ENCODE measurements at places on chromosomes 1 and 21.

DNA sequence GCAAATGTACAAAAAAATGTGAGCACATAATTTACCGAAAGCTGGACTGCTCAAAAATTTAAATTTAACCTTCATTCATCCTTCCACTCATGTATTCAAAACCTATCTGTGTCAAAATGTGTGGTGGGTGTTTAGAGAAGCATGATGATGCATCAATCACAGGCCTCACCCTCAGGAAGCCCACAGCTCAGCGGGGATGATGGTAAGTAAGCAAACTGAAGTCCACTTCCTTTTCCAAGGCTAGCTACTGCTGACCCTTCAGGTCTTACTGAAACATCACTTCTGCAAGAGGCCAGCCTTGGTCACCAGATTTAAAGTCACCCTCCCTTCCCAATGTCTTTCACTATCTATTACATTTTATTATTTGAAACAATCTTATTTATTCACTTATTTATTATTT is 254.5 kb downstream of the DNM3 start:
- DNase-seq: no peak

GRCh38 chr1:221431068-221431651 is 310.7 kb downstream of the DUSP10 start:
- DNase-seq: no peak

DNA sequence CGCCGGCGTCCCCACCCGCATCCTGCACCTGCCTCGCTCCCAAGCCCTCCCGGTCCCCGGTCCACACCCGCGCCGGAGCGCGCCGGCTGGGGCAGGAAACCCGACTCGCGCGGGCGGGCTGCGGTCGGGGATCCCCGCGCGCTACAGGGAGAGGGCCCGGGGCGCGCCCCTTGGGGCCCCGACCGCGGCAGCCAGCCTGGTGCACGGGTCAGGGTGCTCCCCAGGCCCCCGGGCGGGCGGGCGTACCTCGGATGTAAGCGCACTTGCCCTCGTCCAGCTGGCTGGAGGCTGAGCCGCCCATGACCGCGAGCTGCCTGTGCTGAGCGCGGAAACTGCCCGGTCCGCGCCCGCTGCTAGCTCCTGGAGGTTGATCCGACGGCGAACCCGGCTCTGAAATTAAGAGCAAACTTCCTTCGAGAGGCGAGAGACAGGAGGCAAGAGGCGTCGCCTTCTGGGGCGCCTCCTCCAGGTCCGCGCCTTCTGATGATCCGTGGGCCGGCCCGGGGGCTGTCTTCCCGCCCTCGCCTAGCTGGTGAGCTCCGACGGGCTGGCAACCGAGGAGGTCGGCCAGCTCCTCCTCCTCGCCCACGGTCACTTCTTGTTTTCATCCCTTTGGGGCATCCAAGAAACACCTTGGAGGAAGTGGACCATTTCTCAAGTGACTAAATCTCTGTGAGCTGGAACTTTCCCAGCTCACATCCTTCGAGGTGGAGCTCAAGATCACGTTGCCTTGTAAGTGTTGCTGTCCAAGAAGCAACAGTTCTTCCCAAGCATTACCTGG is at the start of gene NIBAN1:
TSS of gene NIBAN1 (minus strand) at position 453 of the 781 bp plus-strand sequence. CDS start at position 301, 152 bp downstream.
- peak; percentile 87 for DNase-seq

DNA sequence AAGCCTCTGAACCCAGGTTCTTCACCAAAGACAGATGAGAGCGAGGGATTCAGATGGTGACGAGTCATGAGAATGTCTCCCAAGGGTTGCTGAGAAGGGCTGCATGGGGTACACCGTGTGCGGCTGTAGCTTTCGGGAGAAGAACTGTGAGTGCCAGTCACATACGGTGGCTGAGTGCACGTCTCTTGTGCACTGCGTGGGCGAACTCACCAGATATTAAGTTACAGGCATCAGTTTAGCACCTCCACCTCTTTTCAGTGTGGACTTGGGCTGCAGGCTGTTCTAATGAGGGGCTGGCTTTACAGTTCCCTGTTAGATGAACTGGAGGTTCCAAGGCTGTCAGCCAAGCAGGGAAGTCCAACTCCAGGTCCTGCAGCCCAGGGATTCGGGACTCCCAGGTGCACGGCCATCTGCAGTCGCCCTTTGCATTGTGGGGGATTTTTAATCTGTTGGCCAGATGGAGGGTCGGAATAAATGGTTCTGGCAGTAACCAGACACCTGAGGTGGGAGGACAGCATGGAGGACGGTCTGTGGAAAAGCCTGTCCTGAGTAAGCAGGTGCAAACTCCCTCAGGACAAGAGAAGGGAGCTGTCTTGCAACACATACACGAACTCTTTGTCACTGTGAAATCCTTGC is 26.5 kb upstream of the AVPR1B start:
- DNase-seq: no peak

DNA sequence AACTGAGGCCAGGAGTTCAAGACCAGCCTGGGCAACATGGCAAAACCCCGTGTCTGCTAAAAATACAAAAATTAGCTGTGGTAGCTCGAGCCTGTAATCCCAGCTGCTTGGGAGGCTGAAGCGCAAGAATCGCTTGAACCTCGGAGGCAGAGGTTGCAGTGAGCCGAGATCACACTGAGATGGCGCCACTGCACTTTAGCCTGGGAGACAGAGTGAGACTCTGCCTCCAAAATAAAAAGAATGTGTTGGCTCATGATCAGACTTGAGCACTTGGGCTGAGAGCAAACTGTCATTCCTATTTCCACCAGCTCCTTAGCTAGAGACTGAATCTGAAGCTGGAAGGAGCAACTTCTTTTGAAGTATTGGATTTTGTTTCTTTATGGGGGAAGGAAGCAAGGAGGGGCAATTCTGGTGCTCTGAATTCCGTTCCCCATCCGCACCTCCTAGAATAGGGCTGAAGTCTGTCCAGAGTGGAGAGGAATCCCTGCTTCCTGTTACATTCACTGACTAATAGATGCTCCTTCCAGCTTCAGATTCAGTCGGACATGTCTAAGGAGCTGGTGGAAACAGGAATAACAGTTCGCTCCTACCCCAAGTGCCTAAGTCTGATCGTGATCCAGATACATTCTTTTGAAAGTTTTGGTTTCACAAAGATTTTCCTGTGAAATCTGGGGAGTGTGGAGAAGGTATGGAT is 3.8 kb downstream of the ZNF672 start:
- DNase-seq: peak; percentile 80

DNA sequence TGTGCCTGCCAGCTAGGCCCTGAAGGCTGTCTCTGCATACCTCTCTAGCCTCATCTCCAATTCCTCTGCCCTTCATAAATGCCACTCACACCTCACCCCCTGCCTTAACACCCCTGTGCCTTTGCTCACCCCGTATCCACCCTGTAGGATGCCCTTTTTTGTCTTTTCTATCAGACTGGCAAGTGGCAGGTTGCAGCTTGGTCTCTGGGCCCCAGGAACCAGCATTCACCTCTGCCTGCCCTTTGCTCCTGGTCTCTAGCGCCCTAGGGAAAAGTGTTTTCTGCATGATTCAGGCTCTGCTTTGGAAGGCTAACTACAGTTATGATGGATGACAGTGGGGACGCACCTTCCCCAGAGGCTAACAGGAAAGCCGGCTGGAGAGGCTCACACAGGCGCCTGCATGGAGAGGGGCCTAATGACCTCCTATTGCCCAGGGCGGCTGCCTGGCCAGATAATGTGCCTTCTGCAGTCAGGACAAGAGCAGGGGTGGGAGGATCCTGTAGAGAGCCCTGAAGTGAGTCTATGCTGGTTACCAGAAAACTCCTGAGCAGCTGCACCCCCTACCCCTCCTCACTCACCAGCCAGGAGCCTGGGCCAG is 11.2 kb downstream of the KANK4 start:
- no peak for DNase-seq

GRCh38 chr1:219296430-219297355 is 123.0 kb downstream of the LYPLAL1 start:
- DNase-seq: no peak

DNA sequence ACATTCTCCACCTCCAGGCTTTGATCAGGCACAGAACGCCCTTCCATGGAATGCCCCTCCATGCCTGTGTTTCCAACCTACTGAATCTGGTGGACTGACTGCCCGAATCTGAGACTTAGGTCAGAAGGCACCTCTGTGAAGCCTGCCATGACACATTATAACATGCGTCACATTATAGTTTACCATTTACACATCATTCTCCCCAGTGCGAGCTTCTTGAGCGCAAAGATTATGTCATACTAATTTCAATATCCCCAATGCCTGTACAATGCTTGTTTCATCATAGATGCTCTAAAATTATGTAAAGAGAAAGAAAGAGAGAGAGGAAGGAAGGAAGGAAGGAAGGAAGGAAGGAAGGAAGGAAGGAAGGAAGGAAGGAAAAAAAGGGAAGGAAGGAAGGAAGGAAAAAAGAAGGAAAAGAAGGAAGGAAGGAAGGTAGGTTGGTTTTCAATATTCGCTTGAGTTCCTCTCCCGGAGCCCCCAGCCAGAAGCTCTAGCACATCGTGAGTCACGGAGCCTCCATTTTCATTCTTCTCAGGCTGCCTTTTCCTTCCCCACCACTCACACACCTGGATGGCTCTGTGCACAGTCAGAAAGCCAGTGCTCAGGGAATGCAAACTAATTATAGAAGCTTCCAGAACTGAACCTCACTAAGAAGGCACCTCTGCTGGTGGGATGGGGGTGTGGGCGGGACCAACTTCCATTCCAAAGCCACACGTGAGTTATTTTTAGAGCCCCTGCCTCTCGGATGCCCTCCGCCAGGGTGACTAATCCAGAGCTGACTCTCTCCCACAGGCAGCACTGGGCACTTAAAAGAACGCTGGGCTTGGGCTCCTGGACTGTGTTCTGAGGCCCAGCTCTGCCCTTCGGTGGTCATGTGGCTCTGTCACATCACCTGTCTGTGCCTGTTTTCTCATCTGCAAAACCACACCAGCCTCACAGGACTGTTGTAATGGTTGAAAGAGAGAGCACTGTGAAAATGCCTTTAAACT is 27.4 kb downstream of the LAMB3 start:
- no peak for DNase-seq

DNA sequence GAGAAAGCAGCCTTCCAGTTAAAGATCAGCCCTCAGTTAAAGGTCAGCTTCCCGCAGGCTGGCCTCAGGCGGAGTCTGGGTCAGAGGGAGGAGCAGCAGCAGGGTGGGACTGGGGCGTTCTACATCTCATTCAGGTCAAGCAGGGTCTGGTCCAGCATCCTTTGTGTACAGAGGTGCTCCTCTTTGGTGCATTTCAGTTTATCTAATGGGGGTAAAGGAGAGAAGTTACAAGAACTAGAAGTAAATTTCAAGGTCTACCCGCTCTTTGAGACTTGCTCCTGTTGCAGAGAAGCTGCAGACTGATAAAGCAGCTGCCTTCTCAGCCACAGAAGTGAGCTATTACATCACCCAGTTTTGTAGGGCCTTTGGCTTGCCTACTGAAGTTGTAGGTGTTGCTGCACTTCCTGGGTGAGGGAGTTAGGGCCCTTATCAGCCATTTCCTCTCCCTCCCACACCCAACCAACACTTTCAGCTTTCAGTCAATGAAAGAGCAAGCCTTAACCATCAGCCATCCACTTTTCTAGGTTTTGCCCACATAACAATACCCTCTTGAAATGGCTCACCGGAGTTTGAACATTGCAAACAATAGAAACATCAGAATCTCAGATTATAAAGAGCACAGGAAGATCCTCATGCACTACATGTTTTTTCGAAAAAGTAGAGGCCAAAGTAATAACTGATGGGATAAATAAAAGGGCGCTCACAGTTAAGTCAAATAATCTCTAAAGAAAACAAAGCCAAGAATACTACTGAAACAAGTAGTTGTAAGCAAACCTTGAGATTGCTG is 2.8 kb upstream of the NUP210L start:
- peak; percentile 97 for DNase-seq

DNA sequence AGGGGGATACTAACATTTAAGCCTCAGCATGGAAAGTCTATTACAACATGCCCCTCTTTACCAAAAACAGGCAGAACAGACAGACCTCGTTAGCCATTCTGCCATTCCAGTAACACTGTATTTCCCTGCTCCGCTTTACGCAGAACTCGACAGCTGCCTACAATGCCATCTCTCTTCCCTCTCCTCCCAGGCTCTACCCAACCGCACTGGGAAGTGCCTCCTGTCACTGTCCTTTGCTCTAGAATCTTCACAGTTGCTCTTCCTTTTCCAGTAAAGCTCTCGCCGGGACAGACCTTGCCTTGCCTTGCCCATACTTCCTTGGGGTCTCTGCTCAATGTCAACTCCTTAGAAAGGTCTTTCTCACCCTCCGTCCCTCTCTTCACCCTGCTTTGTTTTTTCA is 22.8 kb downstream of the COA6 start:
- DNase-seq: no peak

DNA sequence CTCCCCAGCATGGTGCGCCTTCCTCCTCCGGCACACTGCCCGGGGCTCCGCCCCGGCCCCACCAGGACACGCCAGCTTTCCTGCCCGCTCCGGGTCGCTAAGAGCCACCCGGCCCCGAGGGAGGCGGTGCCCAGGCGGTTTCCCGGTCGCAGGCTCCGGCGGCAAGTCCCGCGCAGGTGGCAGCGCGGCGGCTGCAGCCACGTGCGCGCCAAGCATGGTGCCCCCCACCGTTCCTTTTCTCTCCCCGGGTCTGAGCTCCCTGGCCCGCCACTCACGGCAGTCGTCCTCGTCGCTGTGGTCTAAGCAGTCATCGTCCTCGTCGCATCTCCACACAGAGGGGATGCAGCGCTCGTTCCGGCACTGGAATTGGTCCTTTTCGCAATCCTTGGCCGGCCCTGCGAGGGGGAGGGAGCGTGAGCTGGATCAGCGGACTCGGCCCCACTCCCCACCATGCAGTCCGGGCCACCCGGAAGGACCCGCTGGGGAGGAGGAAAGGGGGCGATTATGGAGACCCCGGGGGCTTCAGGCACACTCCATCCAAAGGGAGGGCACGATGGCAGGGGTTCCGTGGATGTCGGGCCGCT is 1.2 kb downstream of the LRP8 start:
- peak; percentile 78 for DNase-seq

DNA sequence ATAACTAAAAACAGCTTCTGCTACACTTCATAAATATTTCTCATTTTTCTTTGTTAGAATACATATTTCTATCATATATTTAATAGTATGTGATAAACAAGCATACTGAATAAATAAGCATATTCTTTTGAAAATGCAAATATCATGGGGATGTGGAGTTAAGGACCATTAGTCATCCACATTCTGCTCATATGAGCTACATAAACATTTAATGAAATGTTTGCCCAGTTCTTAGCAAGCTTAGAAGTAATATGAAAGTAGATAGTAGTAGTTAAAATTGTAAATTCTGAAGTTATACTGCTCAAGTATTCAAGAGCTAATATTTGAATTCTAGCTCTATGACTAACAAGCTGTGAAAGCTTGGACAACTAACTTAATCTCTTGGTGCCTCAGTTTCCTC is 10.1 kb upstream of the GORAB start:
- DNase-seq: no peak

GRCh38 chr1:98340511-98340910 is 321.0 kb upstream of the SNX7 start:
- DNase-seq: no peak

DNA sequence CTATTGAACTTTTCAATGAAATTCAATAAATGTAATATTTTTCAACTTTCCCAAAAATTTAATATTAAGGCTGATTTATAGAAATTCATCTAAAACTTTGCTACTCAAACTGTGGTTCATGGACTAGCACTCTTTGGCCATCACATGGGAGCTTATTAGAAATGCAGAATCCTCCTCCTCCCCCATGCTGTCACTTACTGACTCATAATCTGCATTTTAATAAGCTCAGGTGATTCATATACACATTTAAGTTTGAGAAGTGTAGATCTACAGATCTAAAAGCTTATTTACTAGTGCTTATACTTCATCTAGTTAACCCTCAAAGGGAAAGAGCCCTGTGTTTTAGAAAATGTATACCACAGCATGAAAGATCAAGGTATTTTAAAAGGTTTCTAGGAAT is 84.3 kb downstream of the HS2ST1 start:
- no peak for DNase-seq

Data from hematopoietic multipotent progenitor cell treated with erythropoietin and hydrocortisone succinate and interleukin-3 and kit ligand, for 6 days (in vitro differentiated cells).